ENCODE measurements at places on chromosomes 5 and 9. TPM values are rescaled to one million over a fixed set of nuclear protein-coding genes. Genes with fewer than 3 reads are reported as not detected.

DNA sequence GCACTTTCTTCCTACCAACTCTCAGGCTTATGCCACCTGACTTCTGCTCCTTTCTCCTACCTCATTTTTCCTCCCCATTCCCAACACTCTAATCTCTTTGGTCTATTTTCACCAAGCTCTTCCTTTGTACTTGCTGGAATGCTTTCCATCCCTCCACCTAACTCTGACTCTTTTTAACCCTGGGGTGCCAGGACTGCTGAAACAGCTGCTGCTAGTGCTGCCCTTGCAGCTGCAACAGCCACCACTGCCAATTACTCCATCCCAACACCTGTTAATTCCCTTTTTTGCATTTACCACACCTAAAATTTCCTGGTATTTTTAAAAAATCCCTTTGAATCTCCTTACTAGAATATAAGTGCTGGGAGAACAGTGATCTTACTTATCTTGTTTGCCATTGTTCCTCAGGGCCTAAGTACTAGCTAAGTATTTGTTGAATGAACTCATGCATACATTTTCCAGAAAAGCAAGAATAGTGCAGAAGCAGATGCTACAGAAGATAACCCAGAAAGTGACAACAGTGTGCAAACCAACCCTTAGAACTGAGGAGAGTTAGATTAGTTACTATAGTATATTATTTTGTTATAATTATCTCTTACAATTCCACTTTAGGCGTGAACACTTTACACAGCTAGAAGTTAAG is 11.5 kb downstream of the NADK2 start:
- DNase-seq: no peak
- no peak overlapping the region for H3K27ac ChIP-seq
- peaks cover 6% of the 10 kb centered on the region for H3K4me1 ChIP-seq
- no peaks in the 10 kb centered on the region for H3K36me3 ChIP-seq

GRCh38 chr5:107058803-107059202 is 611.9 kb downstream of the EFNA5 start:
- no peaks in the 10 kb centered on the region for H3K36me3 ChIP-seq
- no peaks in the 10 kb centered on the region for H3K4me1 ChIP-seq
- H3K4me3 ChIP-seq: no peak overlapping the region
- H3K27ac ChIP-seq: no peak overlapping the region

DNA sequence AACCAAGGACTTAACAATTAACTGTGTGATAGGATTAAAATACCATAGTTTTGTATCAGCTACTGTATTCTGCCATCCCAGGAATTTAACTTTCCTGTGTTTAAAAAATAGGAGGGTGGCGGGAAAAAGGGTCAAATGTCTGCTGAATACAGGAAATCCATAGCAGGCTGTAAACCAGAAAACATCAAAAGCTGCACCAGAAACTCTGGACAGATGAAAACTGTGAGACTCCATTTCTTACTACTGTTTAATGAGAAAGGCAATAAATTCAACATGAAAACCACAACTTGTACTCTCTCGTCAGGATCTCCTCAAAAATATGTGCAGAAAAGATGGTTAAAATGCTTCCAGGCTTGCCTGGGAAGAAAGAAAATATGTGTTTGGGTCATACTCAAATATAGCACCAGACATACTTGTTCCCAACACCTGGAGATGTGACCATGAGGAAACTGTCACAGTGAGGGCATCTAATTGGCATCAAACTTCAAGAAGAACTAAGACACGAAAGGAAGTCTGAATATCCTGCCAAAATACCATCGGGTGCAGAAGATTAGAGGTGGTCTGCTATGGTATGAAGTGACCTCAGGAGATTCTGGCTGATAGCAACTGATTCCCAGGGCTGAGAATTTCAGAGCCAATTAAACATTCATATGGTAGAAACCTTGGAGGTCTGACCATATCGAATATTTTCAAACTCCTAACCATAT is 164.7 kb upstream of the TARS1 start:
- no peak overlapping the region for H3K27ac ChIP-seq
- no peaks in the 10 kb centered on the region for H3K4me1 ChIP-seq
- peaks cover 3% of the 10 kb centered on the region for H3K27me3 ChIP-seq

DNA sequence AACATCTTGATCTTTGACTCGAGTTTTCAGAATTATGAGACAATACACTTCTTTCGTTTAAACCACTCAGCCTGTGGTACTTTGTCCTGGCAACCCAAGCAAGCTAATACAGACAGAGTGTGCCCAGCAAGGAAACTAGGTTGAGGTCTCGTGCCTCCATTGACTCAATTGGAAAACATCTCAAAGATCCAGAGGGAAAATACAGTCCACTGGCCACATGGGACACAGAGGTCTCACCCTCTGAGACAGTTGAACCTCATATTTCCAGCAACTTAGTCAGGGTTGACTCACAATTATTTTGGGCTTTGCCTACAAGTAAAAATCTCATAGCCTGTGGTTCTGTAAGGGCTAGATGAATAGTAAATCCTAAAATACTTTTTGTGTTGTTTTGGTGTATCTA is 631.5 kb downstream of the MTRR start:
- peaks cover 24% of the 10 kb centered on the region for H3K36me3 ChIP-seq
- no peaks in the 10 kb centered on the region for H3K4me1 ChIP-seq
- H3K4me3 ChIP-seq: no peak overlapping the region
- no peak for DNase-seq
- no peak overlapping the region for H3K27ac ChIP-seq
- H3K27me3 ChIP-seq: no peaks in the 10 kb centered on the region

GRCh38 chr9:107863396-107863795 is 373.8 kb upstream of the KLF4 start:
- no peaks in the 10 kb centered on the region for H3K27me3 ChIP-seq
- DNase-seq: no peak
- no peaks in the 10 kb centered on the region for H3K4me1 ChIP-seq
- no peak overlapping the region for H3K4me3 ChIP-seq
- H3K36me3 ChIP-seq: no peaks in the 10 kb centered on the region

CCDC192 gene
- total RNA-seq: not detected

DNA sequence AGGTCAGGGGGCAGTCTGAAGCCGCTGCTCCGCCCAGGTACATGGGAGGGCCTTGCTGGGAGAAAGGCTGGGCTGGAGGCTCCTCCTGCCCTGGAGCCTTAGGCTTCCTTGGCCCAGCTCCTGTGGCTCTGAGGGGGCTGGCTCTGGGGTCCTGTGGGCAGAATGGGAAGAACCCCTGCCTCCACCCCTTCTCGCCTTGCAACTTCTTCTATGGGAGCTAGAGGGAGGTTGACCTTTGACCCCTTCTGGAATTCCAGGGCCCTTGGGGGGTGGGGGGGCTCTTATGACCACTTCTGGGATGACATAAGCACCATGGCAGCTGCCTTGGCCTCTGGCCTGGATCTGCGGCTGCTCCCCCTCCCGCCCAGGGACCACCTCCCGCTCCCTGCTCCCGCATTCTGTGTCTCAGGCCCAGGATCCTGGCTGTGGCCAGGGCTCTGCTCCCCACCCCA is 32.2 kb downstream of the IER5L start:
- H3K27me3 ChIP-seq: no peaks in the 10 kb centered on the region
- H3K4me3 ChIP-seq: no peak overlapping the region
- H3K27ac ChIP-seq: no peak overlapping the region

DNA sequence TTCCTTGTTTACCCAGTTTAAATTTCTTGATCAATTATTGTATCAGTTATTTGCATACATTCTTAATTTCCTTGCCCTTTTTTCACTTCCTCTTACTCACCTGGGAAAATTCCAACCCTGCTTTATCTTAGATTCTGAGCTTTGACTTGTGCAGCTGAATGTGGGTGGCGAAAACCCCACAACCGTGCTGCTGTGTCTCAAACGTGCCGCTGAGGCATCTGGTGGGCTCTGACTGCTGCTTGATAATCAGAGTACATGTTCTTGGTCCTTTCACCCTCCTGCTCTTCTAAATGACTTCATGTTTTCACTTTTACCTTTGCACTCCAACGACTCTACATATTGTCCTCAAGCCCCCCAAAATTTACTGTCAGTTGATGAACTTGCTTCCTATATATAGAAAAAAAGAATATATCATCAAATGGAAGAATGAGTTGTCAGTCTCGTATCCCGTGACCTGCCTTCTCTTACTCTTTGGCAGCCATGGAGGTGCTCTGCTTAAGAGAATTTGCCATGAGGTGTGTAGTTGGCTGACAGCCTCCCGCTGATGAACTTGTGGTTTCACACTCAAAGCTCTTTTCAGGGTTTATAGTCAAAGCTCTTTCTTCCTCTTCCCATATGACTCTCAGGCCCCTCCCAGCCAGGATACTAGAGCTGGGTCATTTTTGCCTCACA is 14.0 kb upstream of the JAK2 start:
- peaks cover 3% of the 10 kb centered on the region for H3K36me3 ChIP-seq
- no peak overlapping the region for H3K27ac ChIP-seq
- H3K4me1 ChIP-seq: no peaks in the 10 kb centered on the region
- no peak overlapping the region for H3K4me3 ChIP-seq
- no peaks in the 10 kb centered on the region for H3K27me3 ChIP-seq

FUT7 gene
- total RNA-seq: 0.13 TPM

DNA sequence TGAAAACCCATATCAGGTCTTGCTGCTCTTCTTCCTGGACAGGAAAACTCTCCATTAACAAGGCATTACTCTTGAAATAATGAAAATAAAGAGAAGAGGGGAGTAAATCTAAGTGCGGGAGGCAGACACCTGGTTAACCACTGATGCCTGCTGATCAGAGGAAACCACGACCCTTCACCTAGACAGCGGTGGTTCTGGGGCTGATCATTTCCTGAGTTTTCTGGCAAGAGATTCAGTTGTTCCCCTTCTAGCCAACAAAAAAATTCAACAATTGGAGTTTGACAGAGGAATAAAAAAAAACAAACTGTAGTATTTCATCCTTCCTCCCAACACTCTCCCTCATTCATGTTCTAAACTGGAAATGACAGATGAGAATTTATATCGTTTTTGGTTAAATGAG is 3.0 kb downstream of the RLN2 start:
- H3K4me3 ChIP-seq: peak overlapping the region; percentile 72
- H3K36me3 ChIP-seq: peaks cover 9% of the 10 kb centered on the region
- H3K27ac ChIP-seq: peak overlapping the region; percentile 70
- H3K4me1 ChIP-seq: peaks cover 23% of the 10 kb centered on the region
- DNase-seq: peak; percentile 23

DNA sequence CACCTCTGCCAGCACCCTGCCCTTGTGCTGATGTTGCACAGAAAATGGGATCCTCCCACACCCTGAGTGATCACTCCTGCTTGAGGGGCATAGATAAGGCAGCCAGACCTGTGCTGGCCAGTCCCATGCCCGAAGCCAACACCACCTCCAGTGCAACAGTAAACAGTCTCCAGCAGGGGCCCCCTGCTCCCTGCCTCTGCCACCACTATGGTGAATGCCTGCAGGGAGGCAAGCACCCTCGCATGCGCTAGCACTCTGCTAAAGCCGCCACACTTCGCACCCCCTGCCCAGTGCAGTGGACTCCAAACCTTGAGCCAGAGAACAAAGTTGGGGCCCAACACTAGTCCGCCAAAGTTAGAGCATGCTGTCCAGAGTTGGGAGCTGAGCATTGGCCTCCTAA is 118.7 kb downstream of the PJA2 start:
- H3K27me3 ChIP-seq: no peaks in the 10 kb centered on the region
- no peak for DNase-seq
- peaks cover 81% of the 10 kb centered on the region for H3K36me3 ChIP-seq
- H3K4me1 ChIP-seq: no peaks in the 10 kb centered on the region

GRCh38 chr9:70600506-70600905 is 186.0 kb upstream of the KLF9 start:
- no peaks in the 10 kb centered on the region for H3K36me3 ChIP-seq
- peaks cover 5% of the 10 kb centered on the region for H3K4me1 ChIP-seq
- H3K27me3 ChIP-seq: no peaks in the 10 kb centered on the region
- no peak for DNase-seq
- H3K4me3 ChIP-seq: no peak overlapping the region
- H3K27ac ChIP-seq: no peak overlapping the region

DNA sequence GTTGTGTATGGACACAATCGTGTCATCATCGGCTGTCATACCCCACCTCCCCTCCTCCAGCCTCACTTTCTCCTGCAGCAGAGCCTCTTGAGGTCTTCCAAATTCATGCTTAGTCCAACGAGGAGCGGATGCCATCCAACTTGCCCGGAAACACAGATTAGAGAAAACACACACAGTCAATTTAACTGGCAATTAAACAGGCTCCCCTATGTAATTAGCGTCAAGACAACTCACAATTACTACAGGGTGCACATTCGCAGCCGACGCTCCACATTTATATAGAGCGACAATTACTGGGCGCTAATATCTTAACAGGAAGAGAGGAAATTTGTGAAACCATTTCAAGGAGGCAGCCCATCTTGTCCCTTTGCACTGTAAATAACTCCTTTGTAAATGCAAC is 86.0 kb upstream of the ZNF618 start:
- no peaks in the 10 kb centered on the region for H3K4me1 ChIP-seq
- H3K27ac ChIP-seq: no peak overlapping the region
- H3K4me3 ChIP-seq: no peak overlapping the region
- H3K36me3 ChIP-seq: peaks cover 4% of the 10 kb centered on the region
- peaks cover 6% of the 10 kb centered on the region for H3K27me3 ChIP-seq

DNA sequence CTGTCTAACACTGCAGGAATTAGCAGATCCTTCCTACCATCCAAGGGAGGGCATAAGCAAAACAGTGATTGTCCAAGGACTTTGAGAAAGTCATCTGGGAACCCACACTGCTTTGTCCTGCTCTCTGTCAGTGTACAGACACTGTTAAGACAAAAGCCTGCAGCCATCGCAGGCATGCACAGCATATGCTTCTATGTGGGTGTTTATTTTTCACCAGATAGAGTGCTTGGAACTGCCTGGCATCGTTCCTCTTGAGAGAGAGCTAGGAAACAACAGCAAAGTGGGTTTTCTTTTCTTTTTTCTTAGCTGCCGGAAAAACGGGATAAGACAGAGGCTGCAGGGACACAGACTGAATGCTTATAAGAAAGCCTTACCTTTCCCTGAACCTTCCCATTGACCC is 212.3 kb downstream of the ICE1 start:
- H3K4me3 ChIP-seq: no peak overlapping the region
- no peak for DNase-seq
- no peak overlapping the region for H3K27ac ChIP-seq
- H3K36me3 ChIP-seq: no peaks in the 10 kb centered on the region
- peaks cover 6% of the 10 kb centered on the region for H3K27me3 ChIP-seq

DNA sequence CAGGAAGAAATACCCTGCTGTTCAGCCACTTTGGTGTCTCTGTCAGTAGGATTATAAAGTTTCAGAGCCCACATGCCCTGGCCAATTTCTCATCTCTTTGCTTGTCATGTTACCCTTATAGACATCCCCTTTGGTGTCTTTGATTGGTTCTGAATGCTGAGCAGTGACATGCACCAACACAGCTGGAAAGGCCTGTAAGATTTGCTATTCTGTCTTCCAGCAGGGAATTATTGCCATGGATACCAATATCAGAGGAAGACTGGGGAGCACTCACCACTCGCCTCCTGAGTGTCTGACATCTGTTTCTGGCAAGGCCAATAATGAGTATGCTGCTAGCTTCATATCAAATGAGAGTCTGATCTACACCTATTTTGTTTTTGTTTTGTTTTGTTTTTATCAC is 34.4 kb downstream of the RAB3C start:
- no peaks in the 10 kb centered on the region for H3K36me3 ChIP-seq
- no peak overlapping the region for H3K4me3 ChIP-seq
- H3K27me3 ChIP-seq: no peaks in the 10 kb centered on the region
- H3K27ac ChIP-seq: no peak overlapping the region
- no peaks in the 10 kb centered on the region for H3K4me1 ChIP-seq

GRCh38 chr5:178538741-178539229 is 51.4 kb downstream of the COL23A1 start:
- no peaks in the 10 kb centered on the region for H3K4me1 ChIP-seq
- H3K27me3 ChIP-seq: no peaks in the 10 kb centered on the region
- no peak overlapping the region for H3K4me3 ChIP-seq
- DNase-seq: no peak
- no peak overlapping the region for H3K27ac ChIP-seq

Data from naive thymus-derived CD8-positive, alpha-beta T cell (primary cell).